Occipital lobe (tissue), 3 donors: ENCODE measurements at places on chromosomes 7 and 10.

- DNase-seq, result no peak
Measured at GRCh38 chr10:19983880-19984565, 167.8 kb downstream of the PLXDC2 start.

- DNase-seq, result no peak
Measured at GRCh38 chr7:68038621-68039314, 1042.1 kb downstream of the TYW1 start.

- DNase-seq, result no peak
Measured at GRCh38 chr7:73521636-73522104, 423 bp downstream of the BAZ1B start.

GRCh38 chr7:134351424-134351823 is 34.7 kb upstream of the SLC35B4 start:
- no peak for DNase-seq

GRCh38 chr10:8058274-8059111 is 4.0 kb downstream of the GATA3 start:
- no peak for DNase-seq

DNA sequence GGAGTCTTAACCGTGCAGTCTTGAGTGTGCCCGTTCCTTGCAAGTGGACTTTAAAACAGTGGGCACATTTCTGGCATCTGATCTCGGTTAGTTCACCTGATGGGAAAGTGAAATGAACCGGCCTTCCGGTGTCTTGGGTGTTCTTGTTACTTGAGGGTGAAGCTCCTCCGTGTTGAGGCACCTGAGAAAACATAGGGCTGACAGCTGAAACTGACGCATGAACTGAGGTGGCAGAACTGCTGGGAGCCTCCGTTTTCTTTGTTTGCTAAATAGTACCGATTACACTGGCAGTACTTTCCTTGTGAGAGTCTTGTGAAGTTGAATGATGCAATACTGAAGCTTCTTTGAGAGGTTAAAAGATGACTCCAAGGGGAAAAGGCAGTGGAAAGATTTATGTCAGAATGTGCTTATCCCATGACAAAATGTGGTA is 62.8 kb upstream of the SAMD8 start:
- no peak for DNase-seq

DNA sequence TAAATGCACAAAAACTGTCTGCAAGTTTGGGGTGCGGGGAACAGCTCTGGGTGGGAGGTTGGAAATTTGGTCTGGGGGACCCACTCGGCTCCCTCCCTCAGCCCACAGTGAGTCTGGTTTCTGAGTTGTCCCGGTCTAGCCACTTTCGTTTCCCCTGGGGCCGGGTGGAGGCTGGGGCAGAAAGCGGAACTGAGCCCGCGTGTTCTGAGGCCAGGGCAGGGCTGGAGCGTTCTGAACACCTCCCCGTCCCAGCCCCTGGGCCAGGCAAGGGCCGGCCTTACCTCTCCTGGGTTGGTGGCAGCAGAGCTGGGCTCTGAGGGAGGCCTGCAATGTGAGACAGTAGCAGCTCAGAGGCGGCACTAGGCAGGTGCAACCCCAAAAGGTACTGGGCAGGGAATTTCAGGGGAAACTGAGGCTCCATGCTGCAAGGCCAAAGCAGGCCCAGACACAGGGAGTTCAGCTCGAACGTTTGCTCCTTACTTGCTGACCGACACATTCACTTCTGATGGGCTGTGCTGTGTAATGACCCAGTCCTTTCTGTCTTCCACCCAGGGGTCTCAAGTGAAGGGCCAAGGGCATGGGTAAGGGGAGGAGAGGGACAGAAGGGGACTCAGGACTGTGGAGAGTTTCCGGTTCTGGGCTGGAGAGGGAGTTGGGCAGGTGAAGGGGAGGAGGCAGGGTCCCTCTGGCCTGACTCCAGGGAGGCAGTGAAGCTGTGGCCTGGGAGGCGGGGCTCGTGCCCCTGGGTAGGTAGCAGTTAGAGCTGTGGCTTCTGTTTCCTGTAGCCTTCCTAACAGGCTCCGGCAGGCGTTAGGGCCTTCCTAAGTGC is 3.0 kb downstream of the IRF5 start:
- no peak for DNase-seq

GRCh38 chr7:4269746-4270145 is 412.3 kb upstream of the FOXK1 start:
- DNase-seq, result no peak

- DNase-seq, result no peak
Measured at GRCh38 chr10:54262726-54263125, 538.3 kb downstream of the PCDH15 start.

GRCh38 chr10:72276013-72276387 is 2.3 kb downstream of the DDIT4 start:
- no peak for DNase-seq

DNA sequence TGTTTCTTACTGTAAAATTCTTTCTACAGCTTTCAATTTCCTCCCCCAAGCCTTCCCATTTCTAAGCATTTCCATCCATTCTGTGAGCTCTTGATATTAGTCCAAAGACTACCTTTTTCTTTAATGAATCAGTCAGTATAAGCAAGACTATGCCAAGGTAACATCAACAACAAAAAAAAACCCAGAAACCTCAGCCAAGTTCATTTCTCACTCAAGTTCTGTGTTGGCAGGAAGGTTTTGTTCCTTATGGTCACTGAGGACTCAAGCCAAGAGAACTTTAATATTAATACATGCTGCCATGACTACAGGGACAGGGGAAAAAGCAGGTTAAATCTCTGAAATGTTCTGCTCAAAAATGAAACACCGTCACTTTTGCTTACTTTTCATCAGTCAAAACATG is 621.2 kb upstream of the NRP1 start:
- no peak for DNase-seq

DNA sequence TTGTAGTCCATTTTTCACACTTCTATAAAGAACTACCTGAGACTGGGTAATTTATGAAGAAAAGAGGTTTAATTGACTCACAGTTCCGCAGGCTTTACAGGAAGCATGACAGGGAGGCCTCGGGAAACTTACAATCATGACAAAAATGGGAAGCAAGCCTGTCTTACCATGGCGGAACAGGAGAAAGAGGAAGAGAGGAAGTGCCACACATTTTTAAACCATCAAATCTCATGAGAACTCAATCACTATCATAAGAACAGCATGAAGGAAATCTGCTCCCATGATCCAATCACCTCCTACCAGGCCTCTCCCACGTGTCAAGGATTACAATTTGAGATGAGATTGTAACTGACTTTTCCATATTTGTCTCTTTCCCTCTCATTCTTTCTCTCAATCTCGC is 9.3 kb upstream of the PNPLA8 start:
- no peak for DNase-seq

DNA sequence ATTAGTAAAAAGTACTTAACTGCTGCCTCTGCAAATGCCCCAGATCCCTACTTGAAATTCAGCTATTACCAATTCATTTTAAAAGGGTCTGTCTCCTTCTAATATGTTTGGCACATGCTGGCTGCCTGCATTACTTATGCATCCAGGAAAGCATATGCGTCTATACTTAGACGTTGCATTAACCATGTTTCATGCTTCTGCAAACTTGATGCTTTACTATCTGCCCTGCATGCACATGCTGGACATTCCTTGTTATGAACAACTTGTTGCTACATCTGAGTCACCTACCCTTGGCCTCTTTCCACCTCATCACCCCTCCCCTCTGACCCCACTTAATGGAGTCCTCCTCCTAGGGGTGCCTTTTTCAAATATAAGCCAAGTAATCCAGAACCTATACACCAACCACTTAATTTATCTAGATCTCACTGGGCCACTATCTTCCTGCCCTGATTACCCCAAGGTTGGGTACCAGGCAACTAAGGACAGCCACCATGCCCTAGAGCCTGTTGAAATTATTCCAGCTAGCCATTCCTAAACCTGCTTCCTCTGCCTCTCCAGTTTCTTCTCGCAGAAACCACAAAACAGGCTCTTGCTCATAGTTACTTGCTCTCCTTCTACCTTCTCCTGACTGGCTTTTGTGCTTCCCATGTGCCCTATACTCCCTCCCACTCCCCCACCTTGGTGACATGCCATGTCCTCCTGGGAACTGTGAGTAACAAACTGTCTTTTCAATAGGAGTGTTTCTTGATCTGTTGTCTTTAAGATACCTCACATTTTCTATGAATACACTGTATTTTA is 1187.9 kb downstream of the REEP3 start:
- DNase-seq, result no peak

DNA sequence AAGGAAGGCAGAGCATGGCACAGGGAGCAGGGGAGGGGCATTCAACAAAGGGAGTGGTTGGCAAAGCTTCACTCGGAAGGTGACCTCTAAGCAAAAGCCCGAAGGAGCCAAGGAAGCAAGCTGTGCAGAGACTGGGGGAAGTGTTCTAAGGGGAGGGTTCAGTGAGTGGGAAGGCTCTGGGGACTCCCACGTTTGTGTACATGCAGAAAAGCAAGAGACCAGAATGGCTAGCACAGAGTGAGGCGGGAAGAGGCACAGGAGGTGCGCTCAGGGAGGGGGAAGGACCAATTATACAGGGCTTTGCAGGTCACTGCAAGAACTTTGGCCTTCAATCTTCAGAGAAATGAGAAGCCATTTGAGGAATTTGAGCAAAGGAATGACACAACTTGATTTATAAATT is 7.4 kb downstream of the ARHGAP21 start:
- no peak for DNase-seq

DNA sequence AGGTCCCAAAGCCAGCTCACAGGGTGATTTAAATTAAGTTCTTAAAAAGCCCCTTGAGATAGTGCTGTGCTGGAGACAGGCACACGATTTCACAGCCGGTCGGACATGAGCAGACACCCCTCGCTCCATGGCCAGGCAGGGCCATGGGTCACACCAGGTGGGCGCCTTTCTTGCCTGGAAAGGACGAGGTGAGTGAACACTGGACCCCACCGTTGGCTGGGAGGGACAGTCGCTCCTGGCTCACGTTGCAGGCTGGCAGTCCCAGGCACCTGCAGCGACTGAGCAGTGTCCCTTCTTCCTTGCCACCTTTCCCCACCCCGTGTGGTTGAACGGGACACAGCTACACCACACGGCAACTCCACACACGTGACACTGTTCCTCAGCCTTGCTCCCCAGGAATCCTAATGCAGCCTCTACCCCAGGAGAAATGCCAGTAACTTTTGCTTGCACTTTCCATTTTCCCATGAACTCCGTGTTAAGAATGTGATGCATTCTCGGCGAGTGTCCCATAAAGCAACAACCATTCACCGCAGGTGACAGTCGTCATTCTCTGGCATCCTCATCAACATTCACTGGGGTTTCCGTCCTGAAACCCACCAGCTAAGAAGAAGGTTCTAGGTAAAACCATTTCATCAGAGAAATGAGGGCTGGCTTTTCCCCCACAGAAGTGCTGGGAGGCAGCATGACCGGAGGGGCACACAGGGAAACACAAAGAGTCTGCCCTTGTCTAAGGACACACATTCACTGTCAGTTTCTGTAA is 217.4 kb downstream of the ZMYND11 start:
- no peak for DNase-seq

- no peak for DNase-seq
Measured at GRCh38 chr10:109929501-109930219, 6.3 kb upstream of the XPNPEP1 start.

DNA sequence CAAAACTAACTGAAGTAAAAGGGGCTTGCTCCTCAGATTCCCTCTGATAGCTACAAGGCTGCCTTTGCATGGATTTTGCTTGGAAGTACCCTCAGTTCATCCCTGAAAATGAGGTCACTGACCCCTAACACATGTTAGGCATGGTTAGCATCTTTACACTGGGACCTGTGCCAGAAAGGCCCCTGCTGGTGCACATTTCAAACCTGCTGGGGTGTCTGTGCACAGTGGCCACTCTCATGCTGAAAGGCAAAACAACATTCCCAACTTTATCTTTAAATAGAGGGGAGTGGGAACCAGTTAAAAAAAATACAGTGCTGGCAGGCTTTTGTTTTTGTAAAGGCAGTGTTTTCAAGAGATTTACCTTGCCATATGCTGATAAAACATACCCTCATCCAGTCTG is 99.1 kb downstream of the ANK3 start:
- no peak for DNase-seq
